ENCODE measurements at places on chromosomes 6 and 20. TPM values are rescaled to one million over a fixed set of nuclear protein-coding genes. Genes with fewer than 3 reads are reported as not detected.

SLPI gene
- total RNA-seq = 1,806 TPM

SNRPB2 gene
- total RNA-seq = 44.4 TPM

- no peak for DNase-seq
Observed at GRCh38 chr6:106225581-106225980, 100.0 kb downstream of the ATG5 start.

GRCh38 chr6:134510142-134510541 lies 192.2 kb upstream of the SGK1 start:
- DNase-seq = no peak

- peak; percentile 72 for DNase-seq
Observed at GRCh38 chr6:134621858-134622257, 303.9 kb upstream of the SGK1 start.

GRCh38 chr20:4470375-4470774 lies 251.3 kb upstream of the PRND start:
- no peak for DNase-seq

DNA sequence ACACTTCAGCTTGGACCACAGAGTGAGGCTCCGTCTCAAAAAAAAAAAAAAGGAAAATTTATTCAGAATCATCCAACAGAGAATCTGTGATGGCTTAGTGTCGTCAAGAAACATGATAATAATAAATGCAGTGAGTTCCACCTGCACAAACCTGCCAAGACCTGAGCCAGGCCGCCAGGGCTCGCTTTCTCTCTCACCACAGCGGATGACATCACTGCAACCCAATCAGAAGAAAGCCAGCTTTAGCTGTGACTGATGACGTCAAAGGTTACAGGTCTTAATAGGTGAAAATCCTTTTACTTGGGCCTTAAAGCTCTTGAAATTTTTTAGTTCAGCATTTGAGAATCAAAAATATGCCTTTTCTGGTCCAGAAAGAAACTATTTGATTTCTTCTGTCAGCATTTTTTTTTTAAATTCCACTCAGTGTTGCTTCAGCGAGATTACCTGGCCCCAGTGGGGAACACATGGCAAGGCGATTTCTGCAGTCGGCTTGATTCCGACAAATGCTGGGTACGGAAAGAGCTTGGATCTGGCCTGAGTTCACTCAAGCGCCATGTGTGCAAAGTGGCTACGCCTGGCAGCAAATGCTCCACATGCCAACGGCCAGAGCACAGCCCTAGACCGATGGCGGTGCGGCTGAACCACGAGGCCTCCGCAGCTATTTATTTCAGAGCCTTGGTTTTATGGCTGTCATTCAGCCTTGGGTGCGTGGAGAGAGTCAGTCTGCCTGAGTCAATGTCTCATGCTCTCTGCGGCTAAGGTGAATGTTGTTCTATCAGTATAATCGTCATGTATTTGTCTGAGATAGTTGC lies 105.7 kb upstream of the QKI start:
- no peak for DNase-seq

DNA sequence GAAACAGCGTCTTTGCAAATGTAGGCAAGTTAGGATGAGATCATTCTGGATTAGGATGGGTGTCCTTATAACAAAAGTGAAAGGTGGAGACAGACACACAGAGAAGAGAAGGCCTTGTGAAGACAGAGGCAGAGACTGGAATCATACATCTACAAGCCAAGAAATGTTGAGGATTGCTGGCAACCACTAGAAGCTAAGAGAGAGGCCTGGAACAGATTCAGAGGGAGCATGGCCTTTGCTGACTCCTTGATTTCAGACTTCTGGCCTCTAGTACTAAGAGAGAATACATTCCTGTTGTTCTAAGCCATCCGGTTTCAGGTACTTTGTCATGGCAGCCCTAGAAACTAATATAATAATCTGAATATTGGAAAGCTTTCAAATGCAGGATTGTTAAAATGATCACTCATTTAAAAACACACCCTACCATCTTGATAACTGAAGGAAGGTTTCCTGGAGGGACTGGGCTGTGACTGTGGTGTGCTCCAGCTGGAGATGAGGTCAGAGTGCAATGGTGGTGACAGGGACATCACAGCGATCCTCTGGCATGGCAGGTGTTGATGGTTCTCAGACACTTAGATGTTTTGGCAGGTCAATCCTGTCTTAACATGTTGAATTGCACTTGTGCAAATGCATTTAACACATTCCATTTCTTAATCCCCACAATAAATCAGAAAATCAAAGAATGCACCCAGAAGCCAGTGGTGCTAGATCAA lies 25.1 kb downstream of the CD83 start:
- no peak for DNase-seq

DNA sequence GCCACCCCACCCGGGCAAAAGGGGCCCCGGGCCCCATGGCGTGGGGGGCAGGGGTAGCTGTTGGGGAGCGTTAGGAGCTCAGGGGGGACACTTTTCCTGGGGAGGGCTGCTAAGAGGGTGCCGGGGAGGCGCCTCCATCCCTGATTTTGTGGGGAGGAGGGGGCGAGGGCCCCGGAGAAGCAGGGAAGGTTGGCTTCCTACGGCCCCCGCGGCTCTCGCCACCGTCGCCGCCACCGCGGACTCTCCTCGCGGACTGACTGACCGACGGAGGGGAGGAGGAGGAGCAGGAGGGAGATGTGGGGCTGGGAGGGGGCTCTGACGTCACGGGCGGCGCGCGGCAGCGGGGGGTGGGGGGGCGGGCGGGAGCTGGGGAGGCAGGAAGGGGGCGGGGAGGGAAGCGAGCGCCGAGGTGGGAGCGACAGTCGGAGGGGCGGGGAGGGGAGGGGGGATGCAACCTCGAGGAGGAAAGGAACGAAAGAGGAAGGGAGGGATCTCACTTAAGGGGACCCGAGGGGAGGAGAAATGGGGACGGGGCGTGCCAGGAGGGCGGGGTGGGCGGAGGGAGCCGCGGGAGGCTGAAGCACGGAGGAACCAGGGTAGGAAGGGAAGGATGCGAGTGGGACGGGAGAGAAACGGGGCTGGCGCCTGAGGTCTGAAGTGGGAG lies 5.1 kb downstream of the GABBR1 start:
- peak; percentile 91 for DNase-seq
